ENCODE measurements at places on chromosomes 6 and 20.

GRCh38 chr20:37337208-37337991, 8.5 kb upstream of the SRC start:
- DNase-seq = no peak

GRCh38 chr6:149059557-149059956, 258.0 kb upstream of the TAB2 start:
- no peak for DNase-seq

GRCh38 chr6:105844275-105844883, 241.8 kb upstream of the PRDM1 start:
- no peak for DNase-seq

- no peak for DNase-seq
Measured at GRCh38 chr6:72783666-72784065, 161.8 kb downstream of the KCNQ5 start.

DNA sequence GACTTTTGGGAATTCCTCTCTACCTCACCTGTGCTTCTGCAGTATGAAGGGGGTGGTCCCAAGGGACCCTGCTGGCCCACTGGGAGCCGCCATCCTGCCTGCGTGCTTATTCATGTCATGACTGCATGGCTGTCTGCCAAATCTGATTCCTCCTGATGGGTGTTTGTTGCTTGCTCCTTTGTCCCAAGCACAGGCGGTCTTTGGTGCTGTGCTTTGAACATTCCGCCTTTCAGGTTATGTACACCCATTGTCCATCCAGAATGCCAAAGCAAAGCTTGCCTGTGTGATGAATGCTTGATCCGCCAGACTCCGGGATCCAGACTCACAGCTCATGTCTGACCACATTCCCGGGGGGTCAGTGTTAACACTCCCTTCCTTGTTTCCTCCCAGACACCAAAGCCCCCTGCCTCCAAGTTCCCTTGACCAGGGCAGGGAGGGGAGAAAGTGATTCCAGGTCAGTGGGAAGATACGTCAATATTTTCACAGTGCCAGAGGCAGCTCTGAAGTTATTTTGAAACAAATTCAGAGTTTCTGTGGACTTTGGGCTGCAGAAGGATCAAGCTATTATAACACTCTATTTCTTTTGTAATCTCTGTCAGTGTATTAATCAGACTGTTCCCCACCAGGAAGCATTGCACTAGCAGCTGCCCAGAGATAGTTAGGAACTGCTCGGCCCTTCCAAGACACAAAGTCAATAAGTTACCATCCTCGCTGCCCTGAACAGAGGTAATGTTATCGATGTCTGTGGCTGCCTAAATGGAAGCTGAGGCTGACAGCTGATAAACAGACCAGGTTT, 9.5 kb downstream of the DAAM2 start:
- DNase-seq = no peak

GRCh38 chr6:131858765-131859415, 51.1 kb downstream of the ENPP1 start:
- no peak for DNase-seq

- no peak for DNase-seq
Measured at GRCh38 chr6:18564775-18565174, 177.6 kb downstream of the RNF144B start.

DNA sequence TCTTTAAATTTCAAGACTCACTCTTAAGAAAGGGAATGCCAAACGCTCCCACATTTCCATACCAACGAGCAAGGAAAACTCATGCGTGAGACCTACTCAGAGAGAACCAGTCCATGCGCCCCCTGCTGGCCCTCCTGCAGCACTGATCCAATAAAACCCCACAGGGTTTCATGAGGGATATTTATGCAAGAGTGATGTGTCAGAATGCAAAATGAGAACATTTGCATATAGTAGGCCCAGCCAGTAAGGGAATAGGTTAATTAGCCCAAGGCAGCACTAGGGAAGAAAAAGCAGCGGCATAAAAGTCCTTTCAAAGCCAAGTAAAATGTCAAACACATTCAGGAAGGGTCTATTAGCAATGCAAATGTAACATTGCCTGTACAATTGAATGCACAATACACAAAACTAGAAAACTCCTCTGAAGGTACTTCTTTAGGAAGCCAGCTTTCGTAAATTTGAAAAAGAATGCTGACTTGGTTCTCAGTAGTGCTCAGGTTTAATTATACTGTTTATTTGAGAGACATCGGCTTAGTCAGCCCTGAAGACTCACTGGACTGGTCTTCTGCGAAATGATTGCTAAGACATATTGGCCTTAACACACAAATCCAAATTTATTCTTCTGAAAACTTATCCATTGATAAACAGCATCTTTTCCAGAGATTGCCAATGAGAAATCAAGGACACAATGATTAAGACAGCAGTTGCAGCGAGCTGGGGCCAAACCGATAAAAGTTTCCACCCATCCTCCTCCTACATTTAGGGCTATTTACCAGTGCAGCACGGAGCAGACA, 93.2 kb downstream of the GMPR start:
- peak; percentile 25 for DNase-seq

DNA sequence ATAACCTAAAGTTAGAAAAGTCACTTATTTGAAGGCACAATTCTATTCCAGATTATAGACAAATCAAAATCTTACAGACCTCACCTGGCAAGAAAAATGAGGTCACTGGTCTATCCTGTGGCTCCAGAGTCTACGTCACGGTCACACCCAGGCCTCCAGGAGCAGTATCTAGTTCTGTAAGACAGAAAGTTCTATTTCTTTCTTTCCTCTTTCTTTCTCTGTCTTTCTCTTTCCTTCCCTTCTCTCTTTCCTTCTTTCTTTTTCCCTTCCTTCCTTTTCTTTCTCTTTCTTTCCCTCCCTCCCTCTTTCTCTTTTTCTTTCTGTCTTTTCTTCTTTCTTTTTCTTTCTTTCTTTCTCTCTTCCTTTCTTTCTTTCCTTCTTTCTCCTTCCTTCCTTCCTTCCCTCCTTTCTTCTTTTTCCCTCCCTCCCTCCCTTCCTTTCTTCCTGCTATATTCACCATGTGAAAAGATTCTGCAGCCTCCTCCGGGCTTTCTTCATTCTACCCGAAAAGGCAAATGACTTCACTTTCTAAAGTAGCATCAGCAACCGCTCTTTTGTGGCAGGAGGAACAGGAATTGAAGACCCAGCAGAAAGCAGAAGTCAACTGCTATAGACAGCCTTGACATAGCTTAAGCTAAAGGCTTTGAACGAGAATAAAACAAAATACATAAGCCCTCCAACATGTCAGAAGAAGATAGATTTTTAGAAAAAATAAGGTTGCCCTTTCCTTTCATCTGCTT, 83.9 kb upstream of the SIRPG start:
- no peak for DNase-seq

GRCh38 chr6:150334790-150335783, 33.7 kb upstream of the IYD start:
- peak; percentile 3 for DNase-seq

GRCh38 chr6:161890133-161890831, 616.4 kb upstream of the AGPAT4 start:
- DNase-seq = no peak

- DNase-seq = no peak
Measured at GRCh38 chr20:47421076-47421475, 64.6 kb upstream of the ZMYND8 start.

GRCh38 chr6:108116546-108117426, 42.2 kb upstream of the OSTM1 start:
- no peak for DNase-seq

DNA sequence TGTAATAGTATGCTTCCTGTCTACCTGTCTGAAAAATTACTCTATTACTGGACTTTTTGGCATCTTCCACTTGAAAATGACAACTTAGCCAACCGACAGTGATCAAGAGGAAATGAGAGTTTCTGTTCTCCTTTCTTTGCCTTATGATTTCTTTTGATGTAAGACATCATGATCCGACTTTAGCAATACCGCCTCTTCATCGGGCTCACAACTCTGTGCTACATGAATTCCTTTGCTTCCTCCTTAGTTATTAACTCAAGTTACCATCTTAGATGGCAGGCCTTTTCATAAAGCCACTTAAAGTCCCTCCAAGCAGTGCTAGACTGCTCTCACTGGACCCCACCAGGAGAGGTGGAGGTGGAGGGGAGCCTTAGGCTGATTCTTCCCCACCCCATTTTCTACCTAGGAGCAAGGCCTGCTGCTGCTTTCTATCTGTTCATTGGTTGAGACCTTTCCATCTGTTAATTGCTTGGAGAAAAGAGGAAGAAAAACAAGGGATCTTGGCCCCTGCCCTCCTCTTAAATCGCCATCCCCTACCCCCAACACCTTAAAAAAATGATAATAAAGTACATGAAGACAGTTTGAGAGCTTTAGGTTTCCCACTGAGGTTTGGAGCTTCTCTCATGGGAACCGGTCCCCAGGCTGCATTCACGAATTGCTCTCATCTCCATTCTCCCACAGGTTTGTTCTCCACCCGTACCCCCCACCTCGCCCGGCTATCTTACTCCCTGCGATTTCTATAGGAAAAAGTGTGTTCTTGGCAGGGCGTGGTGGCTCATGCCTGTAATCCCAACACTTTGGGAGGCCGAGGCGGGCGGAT, 21.6 kb upstream of the MCM3 start:
- no peak for DNase-seq

GRCh38 chr6:87705070-87705691, 3.1 kb upstream of the AKIRIN2 start:
- no peak for DNase-seq

DNA sequence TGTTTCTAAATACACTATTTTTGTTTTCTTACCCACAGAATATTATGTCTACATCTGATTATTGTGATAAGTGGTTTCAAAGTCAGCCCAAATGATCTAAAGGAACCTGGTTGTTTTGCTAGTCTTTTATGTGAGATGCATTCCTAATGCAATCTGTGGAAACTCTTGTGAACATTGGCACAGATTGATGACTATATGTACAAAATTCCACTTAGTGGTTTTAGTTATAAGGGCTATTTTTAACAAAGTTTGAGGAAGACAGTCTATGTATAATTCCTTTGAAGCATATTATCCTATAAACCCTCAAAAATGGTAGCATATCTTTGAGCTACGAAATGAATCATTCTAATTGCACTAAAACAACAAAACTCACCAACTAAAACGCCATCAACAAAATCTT, 140.9 kb downstream of the GRIK2 start:
- no peak for DNase-seq

DNA sequence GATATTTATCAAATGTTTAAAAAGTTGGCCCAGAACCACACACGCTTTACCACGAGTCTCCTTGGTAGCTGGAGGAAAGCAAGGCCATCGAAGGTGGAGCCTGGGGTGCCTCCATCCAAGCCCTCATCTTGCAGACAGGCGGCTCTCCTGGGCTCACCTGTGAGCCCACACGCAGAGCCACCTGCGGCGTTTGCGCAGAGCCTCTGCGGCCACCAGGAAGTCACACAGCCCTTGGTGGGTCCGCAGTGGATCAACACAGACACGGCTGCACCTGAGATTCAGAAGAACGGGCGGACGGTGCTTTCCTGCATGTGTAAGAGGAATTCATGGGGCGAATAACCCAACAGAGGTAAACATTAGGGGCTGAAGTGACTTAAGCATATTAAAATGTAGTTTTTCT, 24.5 kb upstream of the SMOC2 start:
- no peak for DNase-seq

- DNase-seq = no peak
Measured at GRCh38 chr6:47396401-47397069, 81.1 kb upstream of the CD2AP start.

GRCh38 chr6:1076531-1077459, 235.1 kb upstream of the FOXQ1 start:
- no peak for DNase-seq

GRCh38 chr6:36665180-36665579, 13.3 kb upstream of the CDKN1A start:
- no peak for DNase-seq

DNA sequence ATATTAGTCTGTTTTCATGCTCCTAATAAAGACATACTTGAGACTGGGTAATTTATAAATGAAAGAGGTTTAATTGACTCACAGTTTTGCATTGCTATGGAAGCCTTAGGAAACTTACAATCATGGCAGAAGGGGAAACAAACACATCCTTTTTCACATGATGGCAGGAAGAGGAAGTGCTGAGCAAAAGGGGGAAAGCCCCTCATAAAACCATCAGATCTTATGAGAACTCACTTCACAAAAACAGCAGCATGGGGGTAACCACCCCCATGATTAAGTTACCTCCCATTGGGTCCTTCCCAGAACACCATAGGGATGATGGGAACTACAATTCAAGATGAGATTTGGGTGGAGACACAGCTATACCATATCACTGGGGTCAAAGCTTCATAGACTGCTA, 254.2 kb downstream of the ERMARD start:
- DNase-seq = no peak

DNA sequence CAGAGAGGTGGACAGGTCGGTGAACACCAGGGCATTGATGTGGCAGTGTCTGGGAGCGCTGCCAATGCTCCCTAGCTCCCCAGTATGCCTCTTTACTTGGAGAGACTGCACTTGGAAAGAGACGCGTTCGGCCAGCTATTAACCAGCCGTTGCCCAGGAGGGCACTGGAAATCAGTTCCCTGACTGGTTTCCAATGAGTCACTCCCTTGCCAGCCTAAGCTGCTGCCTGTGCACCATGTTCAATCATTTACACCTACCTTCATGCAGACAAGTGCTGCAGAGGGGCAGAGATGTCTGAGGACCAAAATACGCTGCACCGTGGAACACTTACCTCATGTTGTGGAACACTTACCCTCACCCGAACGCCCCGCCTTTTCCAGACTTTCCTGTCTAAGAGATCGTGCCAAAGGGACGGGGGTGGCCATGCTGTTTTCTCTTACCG, 151.6 kb downstream of the SOBP start:
- no peak for DNase-seq

DNA sequence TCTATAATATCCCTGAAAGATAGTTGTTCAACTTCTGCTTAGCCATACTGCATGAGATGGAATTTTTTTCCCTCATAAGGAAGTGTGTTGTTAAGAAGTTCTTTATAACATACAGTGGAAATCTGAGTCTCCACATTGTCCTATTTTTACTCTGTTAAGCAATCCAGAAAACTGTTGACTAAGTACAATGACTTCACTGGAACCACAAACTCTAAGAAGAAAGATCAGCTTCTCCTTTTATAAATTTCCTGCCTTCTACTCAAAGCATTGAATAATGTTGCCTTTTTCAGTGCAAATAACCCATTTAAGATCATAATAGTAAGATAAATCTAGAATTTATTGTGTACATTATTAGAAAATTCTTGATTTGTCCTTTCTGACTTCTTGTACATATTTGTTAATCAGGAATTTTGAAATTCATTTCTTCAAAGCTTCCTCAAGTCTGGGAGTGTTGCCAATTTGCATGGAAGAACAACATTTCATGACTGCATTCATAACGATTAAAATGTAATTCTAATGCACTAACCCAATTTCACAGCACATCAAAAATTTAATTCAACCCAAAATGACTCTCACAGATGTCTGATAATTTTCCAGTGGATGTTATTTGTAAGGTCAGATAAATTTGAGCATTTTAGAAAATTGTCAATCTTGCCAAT, 45.6 kb upstream of the ANKEF1 start:
- no peak for DNase-seq

GRCh38 chr6:106194949-106195921, 109.1 kb downstream of the PRDM1 start:
- peak; percentile 20 for DNase-seq

GRCh38 chr20:1619861-1620444, at the start of gene SIRPB1:
TSS of gene SIRPB1 (minus strand) at chr20:1620009. CDS start at chr20:1619944, 65 bp downstream.
- no peak for DNase-seq
